ENCODE measurements at places on chromosomes 1 and 21.
A peak's percentile ranks its signal among the peaks of the same experiment; 100 is the strongest.

GRCh38 chr1:182269097-182269496 lies 122.5 kb downstream of the GLUL start:
- no peak for DNase-seq

GRCh38 chr1:70033266-70033873 lies 172.0 kb downstream of the LRRC40 start:
- DNase-seq = no peak

- no peak for DNase-seq
These were observed 16.4 kb downstream of the KNCN start for GRCh38 chr1:46535063-46535462.

- DNase-seq = no peak
These were observed at the start of gene VAV3 for GRCh38 chr1:107965110-107965991. Gene VAV3, minus strand, starts transcription at chr1:107965180. Its CDS starts 311 bp downstream, at chr1:107964869.

GRCh38 chr1:11539850-11540772 lies 61.2 kb downstream of the DISP3 start:
- no peak for DNase-seq

GRCh38 chr1:186654741-186655140 lies 25.5 kb downstream of the PTGS2 start:
- no peak for DNase-seq

- DNase-seq = no peak
These were observed 137.7 kb upstream of the ETS2 start for GRCh38 chr21:38668067-38668466.

DNA sequence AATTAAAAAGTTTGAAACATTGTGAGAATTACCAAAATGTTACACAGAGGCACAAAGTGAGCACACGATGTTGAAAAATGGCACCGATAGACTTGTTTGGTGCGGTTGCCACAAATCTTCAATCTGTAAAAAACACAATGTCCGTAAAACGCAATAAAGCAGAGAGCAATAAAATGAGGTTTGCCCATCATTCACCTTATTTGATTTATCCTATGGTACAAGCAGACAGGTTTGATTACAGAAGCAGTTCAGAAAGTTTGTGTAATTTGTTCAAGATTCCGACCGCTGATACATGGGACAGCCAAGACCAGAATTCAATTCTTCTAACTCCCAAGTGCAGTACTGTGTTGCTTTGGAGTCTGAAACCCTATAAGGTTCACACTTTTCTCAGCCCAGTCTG lies 318.3 kb upstream of the PROX1 start:
- no peak for DNase-seq

DNA sequence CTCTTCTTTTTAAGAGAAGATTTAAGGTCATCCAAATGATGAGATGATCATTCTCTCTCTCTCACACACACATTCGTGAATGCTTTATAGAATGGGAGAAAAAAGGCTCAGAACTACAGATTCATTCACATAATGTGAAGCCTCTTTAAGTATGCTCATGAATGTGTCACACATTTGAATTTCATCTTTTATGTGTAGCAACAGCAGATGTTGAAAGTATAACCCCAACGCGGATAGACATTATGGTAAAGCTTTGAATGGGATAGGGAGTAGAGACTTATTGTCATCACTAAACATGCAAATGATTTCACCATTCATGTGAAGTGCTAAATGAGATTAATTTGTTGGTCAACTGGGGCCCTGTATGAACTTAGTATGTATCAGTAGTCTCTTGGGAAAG lies 15.7 kb upstream of the PKN2 start:
- no peak for DNase-seq

GRCh38 chr21:26169611-26170470 lies 729 bp downstream of the APP start:
- DNase-seq = no peak

GRCh38 chr1:170536924-170537551 lies 5.1 kb downstream of the GORAB start:
- no peak for DNase-seq

GRCh38 chr1:188895611-188896010 lies 1582.1 kb downstream of the BRINP3 start:
- no peak for DNase-seq

- no peak for DNase-seq
These were observed 29.9 kb downstream of the FUBP1 start for GRCh38 chr1:77948841-77949424.

GRCh38 chr1:18548643-18549042 lies 67.9 kb downstream of the KLHDC7A start:
- DNase-seq = no peak

- no peak for DNase-seq
These were observed 28.7 kb downstream of the NBPF3 start for GRCh38 chr1:21468599-21468998.

DNA sequence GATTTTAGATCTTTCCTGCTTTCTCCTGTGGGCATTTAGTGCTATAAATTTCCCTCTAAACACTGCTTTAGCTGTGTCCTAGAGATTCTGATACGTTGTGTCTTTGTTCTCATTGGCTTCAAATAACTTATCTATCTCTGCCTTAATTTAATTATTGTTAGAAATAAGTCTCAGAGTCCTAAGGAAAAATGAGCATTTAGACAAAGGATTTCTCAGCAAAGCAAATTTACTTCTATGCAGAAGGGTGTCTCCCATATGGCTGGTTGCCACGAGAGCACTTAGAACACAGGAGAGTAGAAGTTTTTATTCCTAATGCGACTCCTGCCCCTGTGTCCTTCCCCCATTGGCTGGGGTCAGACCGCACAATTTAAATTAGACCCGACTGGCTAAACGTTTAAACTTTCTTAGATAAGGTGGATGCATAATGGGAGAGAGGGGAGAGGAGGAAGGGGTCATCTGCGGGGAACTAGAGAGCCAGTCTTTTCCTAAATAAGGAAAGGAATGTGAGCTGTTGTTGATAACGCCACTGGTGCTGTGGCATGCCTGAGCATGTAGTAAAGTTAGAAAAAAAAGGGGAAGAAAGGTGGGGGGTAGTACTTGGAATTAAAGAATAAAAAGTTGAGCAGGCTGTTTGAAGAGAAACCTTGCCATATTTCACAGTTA lies 170.2 kb downstream of the DYRK1A start:
- no peak for DNase-seq

DNA sequence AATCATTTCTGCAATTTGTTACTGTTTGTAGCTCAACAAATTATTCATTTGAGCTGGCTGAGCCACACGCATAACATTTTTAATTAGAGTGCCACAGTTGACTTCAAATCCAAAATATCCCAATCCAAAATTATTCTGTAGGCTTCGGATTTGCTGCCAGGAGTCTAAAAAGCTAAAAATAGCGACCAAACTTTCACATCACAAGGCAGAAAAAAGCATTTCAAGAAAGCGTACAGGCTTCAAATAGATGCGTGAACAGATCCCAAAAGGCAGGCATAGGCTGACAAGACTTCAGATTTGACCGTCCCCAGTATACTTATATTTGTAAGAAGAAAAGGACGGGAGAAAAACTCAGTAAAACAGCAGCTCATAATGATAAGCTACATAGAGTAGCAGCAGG lies 24.3 kb upstream of the TIAM1 start:
- DNase-seq = no peak

- DNase-seq = no peak
These were observed 206.3 kb downstream of the SIPA1L2 start for GRCh38 chr1:232423591-232423990.

GRCh38 chr1:62325081-62325480 lies 5.8 kb upstream of the KANK4 start:
- DNase-seq = no peak

DNA sequence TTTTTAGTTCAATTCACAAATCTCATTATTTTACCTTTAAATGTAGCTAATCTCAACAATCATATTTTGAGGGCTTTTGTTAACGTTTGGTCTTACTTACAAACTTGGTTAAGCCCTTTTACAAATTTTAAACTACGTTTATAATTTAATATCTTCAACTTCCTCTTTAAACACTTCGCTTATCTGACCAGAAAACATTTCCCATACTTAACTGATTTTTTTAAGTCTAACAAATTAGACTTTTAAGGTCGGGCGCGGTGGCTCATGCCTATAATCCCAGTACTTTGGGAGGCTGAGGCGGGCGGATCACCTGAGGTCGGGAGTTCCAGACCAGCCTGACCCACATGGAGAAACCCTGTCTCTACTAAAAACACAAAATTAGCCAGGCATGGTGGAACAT lies 300.9 kb downstream of the LMX1A start:
- no peak for DNase-seq

DNA sequence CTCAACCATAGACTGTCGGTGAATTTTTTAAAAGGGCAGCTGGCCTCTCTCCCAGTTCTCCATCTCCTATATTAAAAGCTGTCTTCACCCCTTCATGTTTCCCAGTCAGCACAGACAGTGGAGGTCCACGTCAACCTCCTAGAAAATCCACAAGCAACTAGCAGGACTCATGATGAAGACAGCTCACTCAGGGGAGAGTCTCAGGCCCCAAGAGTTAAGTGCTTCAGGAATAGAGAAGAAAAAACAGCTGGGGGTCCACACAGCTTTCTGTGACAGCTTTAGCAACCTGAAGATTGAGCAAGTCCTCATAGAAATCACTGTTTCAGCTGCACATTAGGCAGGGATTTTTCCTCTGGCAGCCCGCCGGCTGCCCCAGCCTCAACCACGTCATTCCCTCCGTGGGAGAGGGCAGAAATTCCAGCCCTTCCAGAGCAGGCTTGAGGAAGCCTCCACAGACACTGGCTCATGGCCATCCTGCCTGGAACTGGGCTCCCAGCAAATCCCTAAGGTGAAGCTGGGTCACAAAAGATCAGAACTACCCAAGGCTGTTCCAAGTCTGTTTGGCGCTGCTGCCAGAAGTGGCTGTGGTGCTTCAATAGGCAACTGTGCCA lies 15.2 kb downstream of the GPR161 start:
- peak; percentile 75 for DNase-seq

DNA sequence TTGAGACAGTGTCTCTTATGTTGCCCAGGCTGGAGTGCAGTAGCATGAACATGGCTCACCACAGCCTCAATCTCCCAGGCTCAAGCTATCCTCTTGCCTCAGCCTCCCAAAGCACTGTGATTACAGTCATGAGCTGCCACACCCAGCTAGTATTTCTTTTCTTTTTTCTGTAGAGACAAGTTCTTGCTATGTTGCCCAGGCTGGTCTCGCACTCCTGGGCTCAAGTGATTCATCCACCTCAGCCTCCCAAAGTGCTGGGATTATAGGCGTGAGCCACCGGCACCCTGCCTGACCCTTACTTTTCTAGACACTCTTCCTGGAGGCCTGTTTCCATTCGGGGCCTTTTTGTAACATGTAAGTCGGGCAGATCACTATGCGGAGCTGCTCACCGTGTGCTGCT lies 30.1 kb upstream of the SRP9 start:
- no peak for DNase-seq

DNA sequence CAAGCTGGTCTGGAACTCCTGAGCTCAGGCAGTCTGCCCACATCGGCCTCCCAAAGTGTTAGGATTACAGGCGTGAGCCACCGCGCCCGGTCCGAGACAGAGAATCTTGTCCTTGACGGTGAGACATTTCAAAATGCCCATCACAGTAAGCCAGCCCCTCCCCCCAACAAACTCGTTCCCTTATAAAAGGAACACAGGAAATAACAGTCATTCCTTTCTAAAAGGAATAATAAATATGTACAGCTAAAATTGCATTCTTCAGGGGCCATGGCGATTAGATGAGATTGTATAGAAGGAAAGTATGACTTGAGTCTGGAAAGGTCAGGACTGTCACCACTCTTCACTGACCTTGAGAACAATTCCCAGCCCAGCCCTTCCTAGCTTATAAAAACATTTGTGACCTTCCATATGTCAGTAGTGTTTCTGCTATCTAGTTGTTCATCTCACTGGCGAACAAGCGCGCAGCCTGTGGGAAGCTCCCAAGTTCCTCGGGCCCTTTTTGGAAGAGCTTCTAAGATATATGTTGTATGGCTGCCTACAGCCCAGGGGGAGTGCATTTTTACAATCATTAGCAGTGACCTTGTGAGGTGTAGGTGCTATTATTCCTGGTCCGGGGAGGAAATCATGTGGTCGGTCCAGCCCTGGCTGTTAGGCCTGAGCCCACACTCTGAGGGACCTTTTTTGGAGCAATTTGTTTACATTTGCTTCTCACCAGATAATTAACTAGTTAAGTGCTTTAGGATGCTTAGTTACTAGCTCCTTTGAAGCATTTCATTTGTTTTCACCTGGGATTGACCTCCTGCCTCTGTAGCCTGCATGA lies 8.7 kb downstream of the SZRD1 start:
- no peak for DNase-seq

- DNase-seq = no peak
These were observed 29.3 kb downstream of the ZSCAN20 start for GRCh38 chr1:33501774-33502173.

- no peak for DNase-seq
These were observed 54.9 kb upstream of the DIPK1A start for GRCh38 chr1:93016171-93016570.

GRCh38 chr1:13550663-13551062 lies 33.0 kb upstream of the PDPN start:
- DNase-seq = no peak

GRCh38 chr21:45556645-45557615 lies 14.7 kb upstream of the SLC19A1 start:
- DNase-seq = no peak

- no peak for DNase-seq
These were observed 5.4 kb downstream of the SOAT1 start for GRCh38 chr1:179298952-179299351.

- no peak for DNase-seq
These were observed 986 bp upstream of the RNF186 start for GRCh38 chr1:19815801-19816736.

GRCh38 chr21:26281506-26281905 lies 110.9 kb upstream of the APP start:
- DNase-seq = no peak

DNA sequence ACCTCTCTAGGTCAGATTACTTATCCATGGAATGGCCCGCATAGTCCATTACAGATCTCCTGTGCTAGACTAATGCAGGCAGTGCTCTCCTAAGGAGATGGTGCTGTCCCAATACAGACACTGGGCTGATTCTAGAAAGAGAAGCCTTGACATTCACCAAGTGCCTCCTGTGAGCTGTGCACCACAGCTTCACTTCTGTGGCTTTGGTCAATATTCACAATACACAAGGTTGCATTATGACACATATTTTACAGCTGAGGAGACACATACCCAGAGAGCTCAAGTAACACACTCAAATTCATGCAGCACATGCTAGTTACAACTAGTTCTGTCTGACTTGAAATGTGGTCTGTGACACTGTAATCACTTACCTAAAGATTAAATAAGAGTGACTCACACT lies 59.4 kb upstream of the LRRC8B start:
- DNase-seq = no peak

GRCh38 chr1:199780948-199781670 lies 246.4 kb upstream of the NR5A2 start:
- DNase-seq = peak; percentile 1

DNA sequence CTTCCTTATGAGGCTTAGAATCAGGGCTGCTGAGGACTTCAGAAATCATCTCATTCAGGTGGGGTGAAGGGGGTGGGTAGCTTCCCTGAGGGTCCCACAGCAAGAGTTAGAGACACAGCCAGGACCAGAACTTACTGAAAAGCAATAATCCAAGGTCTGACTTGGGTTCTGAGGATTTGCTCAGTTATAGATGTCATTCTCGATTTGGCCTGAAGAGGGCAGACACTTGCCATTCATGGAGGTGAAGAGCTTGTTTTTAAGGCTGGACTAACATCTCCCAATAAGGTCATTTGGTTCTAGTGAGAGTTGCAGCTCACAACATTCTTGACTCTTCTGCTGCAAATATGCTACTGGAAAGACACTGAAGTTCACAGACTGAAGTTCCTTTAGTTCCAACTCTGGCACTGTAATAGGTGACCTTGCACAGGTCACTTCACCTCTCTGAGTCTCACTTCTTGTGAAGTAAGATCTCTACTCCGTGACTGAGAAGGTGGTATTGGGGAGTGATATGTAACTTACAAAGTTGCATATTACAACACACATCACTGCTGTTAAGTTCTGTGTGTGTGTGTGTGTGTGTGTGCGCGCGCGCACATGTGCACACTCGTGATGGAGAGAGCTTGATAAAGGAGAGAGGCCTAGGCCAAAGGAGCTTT lies 69.8 kb upstream of the DIRAS3 start:
- DNase-seq = peak; percentile 74
